ENCODE measurements at places on chromosomes 3 and 15.

GRCh38 chr3:119401069-119401468, 62.3 kb downstream of the TMEM39A start:
- no peaks in the 10 kb centered on the region for H3K36me3 ChIP-seq
- no peak overlapping the region for H3K27ac ChIP-seq
- H3K4me3 ChIP-seq, result no peak overlapping the region
- H3K4me1 ChIP-seq, result no peaks in the 10 kb centered on the region
- H3K27me3 ChIP-seq, result no peaks in the 10 kb centered on the region

- no peaks in the 10 kb centered on the region for H3K36me3 ChIP-seq
- DNase-seq, result no peak
- no peaks in the 10 kb centered on the region for H3K27me3 ChIP-seq
Measured at GRCh38 chr3:144437989-144438388, 466.4 kb downstream of the DIPK2A start.

- H3K4me1 ChIP-seq, result no peaks in the 10 kb centered on the region
- H3K36me3 ChIP-seq, result no peaks in the 10 kb centered on the region
- H3K27me3 ChIP-seq, result peaks cover 21% of the 10 kb centered on the region
Measured at GRCh38 chr15:73858062-73858461, 15.3 kb upstream of the TBC1D21 start.

DNA sequence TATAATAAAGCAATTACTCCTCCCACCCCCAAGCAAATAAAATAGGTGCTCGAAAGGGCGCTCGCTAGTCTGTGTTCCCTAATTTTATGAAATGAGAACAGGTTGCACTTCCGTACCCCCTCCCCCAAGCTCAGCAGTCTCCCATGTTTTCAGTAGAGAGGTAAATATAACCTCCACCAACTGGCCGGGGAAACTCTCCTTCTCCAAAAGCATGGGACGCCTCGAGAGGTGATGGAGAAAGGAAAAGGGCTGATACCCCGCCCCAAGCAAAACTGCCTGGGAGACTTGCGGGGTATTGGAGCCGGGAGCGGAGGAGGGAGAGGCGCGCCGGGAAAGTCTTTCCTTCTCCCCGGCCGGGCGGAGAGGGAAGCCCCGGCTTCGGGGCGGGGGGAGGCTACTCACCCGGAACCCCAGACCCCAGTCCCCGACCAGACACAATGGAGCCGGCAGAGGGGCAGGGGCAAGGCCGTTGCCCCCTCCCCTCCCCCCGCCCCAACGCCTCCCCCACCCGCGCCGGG, 605 bp downstream of the DCUN1D1 start:
- no peaks in the 10 kb centered on the region for H3K27me3 ChIP-seq
- peaks cover 10% of the 10 kb centered on the region for H3K4me1 ChIP-seq
- DNase-seq, result no peak
- H3K27ac ChIP-seq, result peak overlapping the region; percentile 58
- no peaks in the 10 kb centered on the region for H3K36me3 ChIP-seq

- H3K36me3 ChIP-seq, result peaks cover 99% of the 10 kb centered on the region
- no peak for DNase-seq
- H3K27me3 ChIP-seq, result no peaks in the 10 kb centered on the region
- no peaks in the 10 kb centered on the region for H3K4me1 ChIP-seq
Measured at GRCh38 chr3:139353920-139354556, 10.2 kb downstream of the MRPS22 start.

DNA sequence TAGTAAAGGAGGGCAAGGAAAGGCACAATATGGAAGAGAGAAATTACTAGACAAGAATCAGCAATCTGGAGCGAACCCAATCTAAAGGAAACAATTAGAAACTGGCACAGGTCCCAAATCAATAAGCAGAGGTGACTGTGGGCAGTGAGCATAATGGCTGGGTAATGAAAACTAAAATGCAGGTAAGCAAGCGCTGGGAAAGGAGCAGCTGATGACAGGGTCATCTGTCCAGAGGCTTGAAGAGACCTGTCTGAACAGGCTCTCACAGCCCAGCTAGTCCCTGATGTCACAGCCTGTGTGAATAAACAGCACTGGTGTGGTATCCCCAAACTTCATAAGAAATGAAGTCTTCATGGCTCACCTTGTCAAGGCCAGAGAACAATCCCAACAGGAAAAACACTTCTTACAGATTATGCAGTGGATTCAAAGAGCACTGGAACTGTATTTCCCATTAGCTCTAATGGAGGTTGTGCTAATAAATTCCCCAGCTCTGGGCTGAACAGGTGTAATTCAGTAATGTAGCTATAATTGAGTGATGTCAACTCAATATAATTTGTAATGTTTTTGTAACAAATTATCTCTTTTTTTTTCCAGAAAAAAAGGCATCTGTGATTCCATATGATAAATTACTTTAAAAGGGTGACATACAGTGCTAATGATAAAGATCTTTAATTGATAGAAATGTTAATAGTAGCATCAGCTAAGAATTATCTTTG, 197.3 kb downstream of the FHIT start:
- H3K27me3 ChIP-seq, result no peaks in the 10 kb centered on the region
- no peak for DNase-seq
- H3K36me3 ChIP-seq, result no peaks in the 10 kb centered on the region
- no peak overlapping the region for H3K27ac ChIP-seq

- no peak overlapping the region for H3K4me3 ChIP-seq
- H3K27me3 ChIP-seq, result no peaks in the 10 kb centered on the region
- no peak for DNase-seq
- no peak overlapping the region for H3K27ac ChIP-seq
Measured at GRCh38 chr3:179991104-179991503, 45.6 kb downstream of the PEX5L start.

DNA sequence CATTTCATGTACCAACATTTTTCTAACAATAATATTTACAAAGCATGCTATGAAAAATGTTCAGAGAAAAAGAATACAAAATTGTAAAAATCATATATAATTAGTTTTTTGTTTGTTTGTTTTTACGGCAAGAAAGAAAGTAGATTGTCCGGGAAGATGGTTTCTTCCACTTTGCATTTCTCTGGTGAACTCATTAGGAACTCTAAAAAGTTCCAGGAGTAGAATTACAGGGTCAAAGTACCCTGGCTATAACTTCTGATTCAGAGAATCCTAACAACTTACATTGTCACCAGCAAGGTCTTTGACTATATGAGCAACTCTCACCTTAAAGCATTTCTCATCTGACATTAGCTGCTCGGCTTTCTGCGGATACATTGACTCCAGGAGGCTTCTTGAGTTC, 196.7 kb downstream of the PDE8A start:
- no peak overlapping the region for H3K4me3 ChIP-seq
- no peak for DNase-seq
- no peak overlapping the region for H3K27ac ChIP-seq

GRCh38 chr3:138937690-138938055, 9.3 kb downstream of the FOXL2 start:
- H3K4me3 ChIP-seq, result no peak overlapping the region
- no peaks in the 10 kb centered on the region for H3K4me1 ChIP-seq
- DNase-seq, result no peak
- no peaks in the 10 kb centered on the region for H3K36me3 ChIP-seq

Data from RWPE2 (cell line).